ENCODE measurements at places on chromosomes 7 and 10. TPM values are rescaled to one million over a fixed set of nuclear protein-coding genes. Genes with fewer than 3 reads are reported as not detected.

DNA sequence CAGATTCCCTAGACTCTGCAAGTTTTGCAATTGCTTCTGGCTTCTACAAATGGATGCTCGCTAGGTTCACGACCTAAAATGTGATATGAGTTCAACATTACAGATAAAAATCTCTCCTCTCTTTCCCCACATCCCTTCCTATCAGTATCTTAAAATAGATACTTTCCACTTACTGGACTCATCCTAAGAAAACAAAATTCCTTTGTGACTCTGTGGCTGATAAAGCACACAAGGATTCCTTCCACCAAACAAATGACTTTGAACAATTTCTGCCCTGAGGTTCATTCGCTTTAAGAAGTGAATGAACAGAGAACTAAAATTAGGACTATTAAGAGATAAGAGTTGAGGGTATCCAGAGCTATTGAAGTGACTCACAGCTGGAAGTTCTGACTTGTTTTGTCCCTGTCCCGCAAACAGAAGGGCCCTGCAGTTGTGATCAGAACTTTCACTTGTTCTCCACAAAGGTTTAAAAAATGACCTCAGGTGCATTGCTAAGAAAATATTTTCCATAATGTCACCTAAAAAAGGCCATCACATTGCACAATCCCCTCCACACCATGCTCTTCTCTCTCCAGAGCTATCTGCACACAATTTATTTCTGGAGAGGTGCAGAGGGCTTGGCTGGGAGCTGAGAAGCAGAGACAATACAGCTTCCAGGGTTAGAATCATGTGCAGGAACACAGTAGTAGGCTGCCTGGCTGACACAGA, 96.1 kb downstream of the PIP4K2A start:
- no peak overlapping the region for H3K4me3 ChIP-seq
- no peaks in the 10 kb centered on the region for H3K27me3 ChIP-seq
- H3K4me1 ChIP-seq, result peaks cover 62% of the 10 kb centered on the region
- H3K27ac ChIP-seq, result peak overlapping the region; percentile 89
- DNase-seq, result no peak
- H3K36me3 ChIP-seq, result no peaks in the 10 kb centered on the region

STEAP4 gene
- not detected for polyA plus RNA-seq

DNA sequence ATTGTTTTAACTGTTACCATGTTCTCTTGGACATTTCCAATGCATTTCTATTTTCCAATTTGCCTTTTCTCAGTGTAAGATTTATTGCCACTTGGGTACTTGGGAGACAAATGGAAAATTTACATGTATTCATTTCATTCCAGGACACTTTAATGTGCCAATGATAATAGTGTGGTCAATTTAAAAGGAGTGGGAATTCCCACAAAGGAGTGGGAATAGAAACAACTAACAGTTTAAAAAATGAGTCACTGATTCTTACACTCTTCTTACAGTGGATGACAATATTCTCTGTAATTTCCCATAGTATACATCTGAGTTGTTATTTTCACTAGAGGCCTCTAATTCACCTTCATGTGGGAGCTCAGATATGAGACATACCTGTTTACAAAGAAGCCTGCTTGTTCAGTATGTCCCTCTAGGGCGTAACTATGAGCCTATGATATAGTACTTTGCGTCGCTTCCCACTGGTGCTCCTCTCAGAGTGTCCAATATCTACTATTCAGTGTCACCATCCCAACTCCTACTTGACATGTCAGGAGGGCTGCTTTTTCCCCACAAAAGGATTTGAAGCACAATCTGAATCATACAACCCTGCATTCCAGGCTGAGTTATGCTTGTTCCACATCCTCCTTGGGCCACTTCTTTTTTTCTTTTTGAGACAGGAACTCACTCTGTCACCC, 301.3 kb downstream of the PHTF2 start:
- peak overlapping the region; percentile 92 for H3K27ac ChIP-seq
- H3K4me1 ChIP-seq, result peaks cover 20% of the 10 kb centered on the region
- no peaks in the 10 kb centered on the region for H3K36me3 ChIP-seq
- DNase-seq, result no peak
- H3K4me3 ChIP-seq, result no peak overlapping the region

DNA sequence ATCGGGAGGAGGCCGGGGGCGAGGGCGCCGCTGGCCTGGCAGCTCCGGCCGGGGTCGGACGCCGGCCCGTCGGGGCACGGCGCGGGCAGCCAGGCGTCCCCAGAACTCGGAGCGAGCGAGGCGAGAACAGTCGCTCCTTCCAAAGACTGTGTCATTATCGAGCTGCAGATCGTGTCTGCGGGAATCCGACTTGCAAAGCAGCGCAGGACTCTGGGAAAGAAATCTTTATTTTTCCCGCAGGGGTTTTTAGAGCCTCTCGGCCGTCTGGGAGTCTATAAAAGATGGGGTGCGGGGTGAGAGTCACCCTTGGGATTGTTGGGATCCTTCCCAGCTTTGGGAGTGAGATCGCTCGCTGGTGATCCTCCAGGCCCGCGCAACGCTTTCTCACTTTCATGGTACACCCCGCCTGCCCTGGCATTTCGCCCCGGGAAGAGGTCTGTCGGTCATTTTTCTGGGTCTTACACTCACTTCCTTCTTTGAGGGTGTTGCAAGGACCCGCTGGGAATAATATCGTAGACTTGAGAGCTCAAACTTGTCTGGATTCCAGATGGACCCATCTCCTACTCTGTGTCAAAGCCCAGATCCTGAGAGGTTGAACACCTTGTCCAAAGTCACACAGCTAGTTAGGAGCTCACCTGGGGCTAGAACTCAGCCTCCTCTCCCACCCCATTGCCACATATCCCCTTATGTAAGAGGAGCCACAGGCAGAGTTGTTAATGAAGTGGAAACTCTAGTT, 1.0 kb downstream of the UBTD1 start:
- peak overlapping the region; percentile 64 for H3K27ac ChIP-seq
- peak; percentile 39 for DNase-seq
- no peaks in the 10 kb centered on the region for H3K27me3 ChIP-seq
- H3K4me3 ChIP-seq, result peak overlapping the region; percentile 93
- peaks cover 7% of the 10 kb centered on the region for H3K36me3 ChIP-seq

GRCh38 chr10:42989481-42989921, 87.4 kb upstream of the RET start:
- no peak overlapping the region for H3K4me3 ChIP-seq
- H3K27me3 ChIP-seq, result no peaks in the 10 kb centered on the region
- DNase-seq, result no peak
- no peak overlapping the region for H3K27ac ChIP-seq
- no peaks in the 10 kb centered on the region for H3K4me1 ChIP-seq

- no peaks in the 10 kb centered on the region for H3K36me3 ChIP-seq
- peaks cover 85% of the 10 kb centered on the region for H3K4me1 ChIP-seq
- H3K27me3 ChIP-seq, result no peaks in the 10 kb centered on the region
Measured at GRCh38 chr10:79241990-79242619, 105.2 kb upstream of the PPIF start.

GRCh38 chr7:140512317-140513000, 33.2 kb upstream of the MKRN1 start:
- DNase-seq, result peak; percentile 70
- H3K36me3 ChIP-seq, result no peaks in the 10 kb centered on the region
- no peak overlapping the region for H3K27ac ChIP-seq
- no peaks in the 10 kb centered on the region for H3K27me3 ChIP-seq
- H3K4me1 ChIP-seq, result peaks cover 8% of the 10 kb centered on the region

DNA sequence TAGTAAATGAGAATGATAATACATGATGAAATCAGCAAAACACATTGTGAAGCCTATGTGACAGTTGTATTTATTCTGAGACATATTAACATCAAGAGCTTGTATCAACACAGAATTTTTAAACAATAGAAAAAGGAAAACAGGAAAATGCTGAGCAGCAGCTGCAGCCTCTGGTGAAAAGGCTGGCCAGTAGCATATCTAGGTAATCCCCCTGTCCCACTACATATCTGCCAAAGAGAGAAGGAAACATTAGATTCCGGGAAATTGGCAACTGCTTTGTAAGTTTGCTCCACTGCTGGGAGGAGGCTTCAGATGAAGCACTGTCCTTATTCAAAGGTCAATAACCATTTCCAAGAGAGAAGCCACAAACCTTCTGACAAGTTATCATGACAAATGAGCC, 89.4 kb downstream of the RALA start:
- H3K4me3 ChIP-seq, result no peak overlapping the region
- H3K27ac ChIP-seq, result no peak overlapping the region
- H3K4me1 ChIP-seq, result peaks cover 5% of the 10 kb centered on the region

GRCh38 chr10:130424418-130424817, 288.2 kb downstream of the GLRX3 start:
- no peak overlapping the region for H3K27ac ChIP-seq
- H3K27me3 ChIP-seq, result no peaks in the 10 kb centered on the region
- no peaks in the 10 kb centered on the region for H3K4me1 ChIP-seq
- no peak for DNase-seq
- H3K4me3 ChIP-seq, result no peak overlapping the region

DNA sequence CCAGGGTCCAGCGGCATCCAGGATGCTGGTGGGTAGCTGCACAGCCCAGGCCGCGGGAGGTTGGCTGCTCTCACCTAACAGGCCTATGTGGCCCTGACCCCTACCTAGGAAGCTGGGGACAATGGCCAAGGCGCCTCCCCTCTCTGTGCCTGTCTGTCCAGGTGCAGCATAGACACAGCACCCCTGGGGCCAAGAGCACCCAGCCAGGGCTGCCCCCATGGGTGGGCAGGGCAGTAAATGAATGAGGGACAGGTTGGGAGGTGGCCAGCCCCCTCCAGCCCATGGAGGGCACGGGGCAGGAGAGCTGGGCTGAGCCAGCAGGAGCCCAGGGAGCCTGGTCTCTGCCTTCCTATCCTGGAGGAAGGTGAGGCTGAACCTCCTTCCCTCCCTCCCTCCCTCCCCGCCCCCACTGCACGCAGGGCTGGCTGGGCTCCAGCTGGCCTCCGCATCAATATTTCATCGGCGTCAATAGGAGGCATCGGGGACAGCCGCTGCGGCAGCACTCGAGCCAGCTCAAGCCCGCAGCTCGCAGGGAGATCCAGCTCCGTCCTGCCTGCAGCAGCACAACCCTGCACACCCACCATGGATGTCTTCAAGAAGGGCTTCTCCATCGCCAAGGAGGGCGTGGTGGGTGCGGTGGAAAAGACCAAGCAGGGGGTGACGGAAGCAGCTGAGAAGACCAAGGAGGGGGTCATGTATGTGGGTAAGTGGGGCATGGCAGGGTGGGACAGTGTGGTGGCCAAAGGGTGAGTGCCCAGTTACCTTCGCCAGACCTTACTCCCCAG, at the start of gene SNCG:
Gene SNCG, plus strand, starts transcription at position 484 of the 785 bp plus-strand sequence. Its CDS starts 99 bp downstream, at position 583.
- H3K27ac ChIP-seq, result no peak within 1 kb of the TSS
- DNase-seq, result no peak
- H3K36me3 ChIP-seq, result no peaks in the 10 kb centered on the region
- no peak within 1 kb of the TSS for H3K4me3 ChIP-seq

DNA sequence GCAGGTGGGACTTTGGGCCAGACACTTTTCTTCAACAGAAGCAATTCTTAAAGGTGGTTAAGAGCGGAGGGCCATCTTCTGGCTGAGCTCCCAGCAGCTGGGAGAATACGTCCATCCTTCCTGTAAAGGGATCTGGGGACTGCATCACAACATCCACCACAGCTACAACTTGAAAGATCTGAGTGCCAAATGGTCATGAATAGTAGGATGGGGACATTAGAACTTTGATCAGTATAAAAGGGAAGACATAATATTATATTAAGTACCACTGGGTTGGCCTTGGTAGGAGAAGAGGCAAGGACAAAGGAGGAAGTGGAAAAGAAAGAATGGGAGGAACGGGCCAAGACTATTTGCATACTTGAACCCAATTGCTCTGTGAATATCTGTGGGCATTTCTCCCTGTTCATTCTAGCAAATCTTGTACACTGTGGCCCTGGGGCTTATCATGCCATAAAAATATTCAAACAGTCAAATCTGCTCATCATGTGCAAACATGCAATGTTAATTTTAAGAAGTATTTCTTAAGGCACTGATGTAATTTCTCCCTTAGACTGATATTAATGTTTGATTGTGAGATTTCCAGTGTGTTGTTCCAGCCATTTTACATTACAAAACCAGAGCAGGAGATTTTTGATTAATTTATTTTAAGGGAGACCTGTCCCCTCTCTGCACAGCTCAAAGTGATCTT, 65.5 kb upstream of the CREB5 start:
- H3K36me3 ChIP-seq, result no peaks in the 10 kb centered on the region
- DNase-seq, result no peak
- H3K27me3 ChIP-seq, result no peaks in the 10 kb centered on the region
- peaks cover 18% of the 10 kb centered on the region for H3K4me1 ChIP-seq

GRCh38 chr7:153190452-153190851, 430.9 kb downstream of the ACTR3B start:
- no peak overlapping the region for H3K27ac ChIP-seq
- H3K36me3 ChIP-seq, result no peaks in the 10 kb centered on the region
- H3K4me3 ChIP-seq, result no peak overlapping the region
- no peaks in the 10 kb centered on the region for H3K4me1 ChIP-seq
- H3K27me3 ChIP-seq, result no peaks in the 10 kb centered on the region

DNA sequence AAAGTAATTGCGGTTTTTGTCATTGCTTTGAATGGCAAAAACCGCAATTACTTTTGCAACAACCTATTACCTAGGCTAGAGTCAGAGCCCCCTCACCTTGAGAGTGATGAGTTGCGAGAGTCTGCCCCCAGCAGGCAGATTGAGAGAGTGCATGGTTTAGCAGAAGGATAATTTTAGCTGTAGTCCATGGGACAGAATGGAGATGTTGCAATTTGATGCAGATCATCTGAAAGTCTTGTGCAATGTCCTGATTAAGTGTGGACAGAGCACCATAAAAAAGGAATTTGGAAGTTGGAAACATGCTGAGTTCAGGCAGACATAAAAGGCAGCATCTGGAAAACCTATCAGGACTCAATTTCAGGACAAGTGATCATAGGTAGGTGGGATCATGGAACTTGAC, 48.7 kb downstream of the GPR141 start:
- H3K27ac ChIP-seq, result no peak overlapping the region
- DNase-seq, result peak; percentile 51
- H3K27me3 ChIP-seq, result no peaks in the 10 kb centered on the region
- no peaks in the 10 kb centered on the region for H3K4me1 ChIP-seq

TMEM176A gene
- polyA plus RNA-seq, result not detected

GRCh38 chr7:37416378-37417106, 32.1 kb downstream of the ELMO1 start:
- no peaks in the 10 kb centered on the region for H3K27me3 ChIP-seq
- no peak overlapping the region for H3K27ac ChIP-seq
- peaks cover 10% of the 10 kb centered on the region for H3K4me1 ChIP-seq
- no peak for DNase-seq
- H3K4me3 ChIP-seq, result no peak overlapping the region

GRCh38 chr7:81211204-81211933, 292.5 kb upstream of the SEMA3C start:
- H3K36me3 ChIP-seq, result no peaks in the 10 kb centered on the region
- DNase-seq, result no peak
- no peaks in the 10 kb centered on the region for H3K27me3 ChIP-seq
- peaks cover 16% of the 10 kb centered on the region for H3K4me1 ChIP-seq

DNA sequence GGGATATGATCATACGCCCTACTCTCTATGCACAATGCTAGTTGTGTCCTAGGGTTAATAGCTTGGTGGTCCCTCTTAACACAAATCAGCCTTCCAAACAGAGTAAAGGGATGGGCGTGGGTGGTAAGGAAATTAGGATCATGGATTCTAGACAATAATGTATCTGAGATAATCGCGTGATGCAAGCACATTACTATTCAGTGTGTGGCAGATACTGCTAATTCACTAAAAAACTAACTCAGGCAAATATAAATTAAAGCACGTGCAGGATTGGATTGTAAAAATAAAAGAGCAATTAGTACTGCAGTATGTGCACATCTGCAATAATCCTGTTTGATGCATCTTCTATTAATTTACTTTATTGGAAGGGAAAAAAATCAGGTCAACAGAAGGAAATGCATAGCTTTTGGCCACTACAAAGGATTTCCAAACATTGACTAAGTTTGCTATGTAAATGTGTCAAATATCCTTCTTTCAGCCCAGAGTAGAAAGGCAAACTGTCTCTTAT, 22.0 kb downstream of the TWIST1 start:
- H3K27ac ChIP-seq, result peak overlapping the region; percentile 100
- no peaks in the 10 kb centered on the region for H3K27me3 ChIP-seq
- peaks cover 36% of the 10 kb centered on the region for H3K4me1 ChIP-seq
- H3K36me3 ChIP-seq, result peaks cover 36% of the 10 kb centered on the region
- H3K4me3 ChIP-seq, result no peak overlapping the region

EBF3 gene
- polyA plus RNA-seq, result not detected

All from SK-N-SH (cell line).